Activated CD4-positive, alpha-beta memory T cell treated with anti-CD3 and anti-CD28 coated beads, Interleukin-2, amount 10 ng/mL, durations not matched to agents 7 days and 5 days (primary cell): ENCODE measurements at places on chromosomes 7 and 10.

- no peak for DNase-seq
Measured at GRCh38 chr10:90031776-90032175, 330.4 kb downstream of the KIF20B start.

DNA sequence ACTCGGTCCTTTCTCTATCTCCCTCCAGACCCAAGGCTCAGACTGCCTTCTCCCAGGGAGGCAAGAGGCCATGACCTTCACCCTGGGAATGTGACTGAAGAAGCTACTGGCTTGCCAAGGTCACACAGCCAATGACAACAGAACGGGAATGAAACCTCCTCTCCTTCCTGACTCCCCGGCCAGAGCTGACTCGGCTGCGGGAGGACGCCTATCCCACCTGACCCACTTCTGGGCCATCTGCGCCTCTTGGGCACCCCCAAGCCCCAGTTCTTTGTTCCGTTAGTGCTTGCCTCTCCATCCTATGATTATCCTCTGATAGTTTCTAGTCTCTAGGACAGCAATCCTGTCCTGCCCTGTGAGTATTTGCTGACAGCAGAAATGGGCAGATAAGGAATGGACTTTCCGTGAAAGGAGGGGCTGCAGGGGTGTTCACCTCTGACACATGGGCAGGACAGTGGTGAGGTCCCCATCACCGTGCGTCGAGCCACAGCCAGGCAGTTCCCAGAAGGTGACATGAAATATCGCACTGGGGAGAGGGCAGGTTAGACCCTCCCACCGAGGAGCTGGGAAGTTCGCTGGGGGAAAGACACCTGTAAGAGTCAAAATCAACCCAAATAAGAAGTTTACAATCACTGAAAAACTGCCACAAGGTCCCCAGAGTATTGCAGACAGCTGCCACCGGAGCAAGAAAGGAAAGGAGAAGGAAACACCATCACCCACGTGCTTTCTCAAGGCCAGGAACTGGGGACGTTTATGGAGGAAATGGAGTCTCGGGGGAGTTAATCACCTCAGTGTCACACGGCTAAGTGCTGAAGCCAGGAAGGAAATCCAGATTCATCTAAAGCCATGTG lies 63.0 kb downstream of the INSIG1 start:
- no peak for DNase-seq

GRCh38 chr7:93316730-93317129 lies 84.6 kb downstream of the VPS50 start:
- no peak for DNase-seq

GRCh38 chr10:34319197-34319846 lies 495.8 kb downstream of the PARD3 start:
- no peak for DNase-seq

DNA sequence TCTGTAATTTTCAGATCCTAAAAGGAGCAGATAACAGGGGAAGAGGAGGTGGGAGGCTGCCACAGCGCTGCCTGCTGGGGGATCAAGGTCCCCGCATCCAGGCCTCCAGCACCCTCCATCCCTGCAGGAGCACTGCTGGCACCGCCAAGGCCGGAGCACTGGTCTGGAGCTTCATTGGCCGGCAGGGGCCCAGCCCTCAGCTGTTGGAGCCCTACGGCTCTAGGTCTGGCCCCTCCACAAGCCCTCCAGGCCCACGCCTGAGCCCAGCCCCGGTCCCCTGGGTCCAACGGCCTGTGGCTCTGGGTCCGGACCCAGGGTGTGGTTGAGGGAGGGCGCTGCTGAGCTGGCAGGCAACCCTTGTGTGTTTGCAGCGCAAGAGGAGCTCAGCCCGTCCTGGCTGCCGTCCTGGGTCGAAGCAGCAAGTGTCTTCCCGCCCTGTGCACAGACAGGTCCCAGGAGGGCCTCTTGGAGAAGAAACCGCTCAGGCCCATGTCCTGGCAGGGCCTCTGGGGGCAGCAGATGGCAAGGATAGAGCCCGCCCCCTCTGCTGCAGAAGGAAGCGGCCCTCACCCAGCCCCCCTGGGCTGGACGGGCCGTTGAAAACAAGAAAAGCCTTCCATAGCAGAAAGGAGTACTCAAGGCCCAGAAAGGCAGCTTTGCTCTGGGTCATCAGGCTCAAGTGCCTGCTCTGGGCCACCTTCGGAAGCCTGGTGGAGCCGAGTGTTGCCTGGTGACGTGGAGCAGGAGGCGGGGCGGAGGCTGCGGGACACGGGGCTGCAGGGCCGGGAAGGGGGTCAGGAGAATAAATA lies 54.3 kb upstream of the TNRC18 start:
- DNase-seq = no peak
